GM03348 (cell line): ENCODE measurements at places on chromosomes 1 and 21.

DNA sequence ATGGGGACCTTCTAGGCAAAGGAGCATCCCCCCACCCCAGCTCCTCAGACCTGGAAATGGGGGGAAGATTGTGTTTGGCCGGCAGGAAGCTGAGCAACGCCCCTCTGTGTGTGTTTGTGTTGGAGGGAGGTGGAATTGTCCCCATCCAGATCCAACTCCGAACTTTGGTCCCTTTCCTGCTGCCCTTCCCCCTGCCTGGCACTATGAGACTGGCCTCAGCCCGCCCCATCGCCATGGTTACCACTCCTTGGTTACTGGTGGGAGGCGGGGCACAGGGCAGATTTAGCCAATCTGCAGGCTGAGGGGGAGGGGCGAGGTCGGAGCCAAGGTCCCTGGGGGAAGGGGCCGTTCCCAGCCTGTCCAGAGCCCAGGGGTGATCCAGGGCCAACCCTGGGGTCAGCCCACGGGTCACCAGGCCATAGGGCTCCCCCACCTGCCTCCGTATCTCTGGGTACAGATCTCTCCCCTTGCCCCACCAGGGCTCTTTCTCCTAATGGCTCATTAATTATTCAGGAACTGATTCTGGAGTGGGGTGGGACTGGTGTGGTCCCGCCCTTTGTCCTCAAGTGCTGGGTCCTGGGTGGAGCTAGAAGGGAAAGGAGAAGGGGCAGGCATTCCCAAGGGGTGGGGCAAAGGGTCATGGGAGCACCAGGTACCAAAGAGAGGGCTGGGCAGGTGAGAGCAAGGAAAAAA is 15.2 kb downstream of the PTPRF start:
- no peak for DNase-seq

- DNase-seq: no peak
These were observed 386.6 kb upstream of the POU3F1 start for GRCh38 chr1:38433084-38433722.

GRCh38 chr1:108551137-108551862 is 8.6 kb upstream of the EEIG2 start:
- DNase-seq: no peak

DNA sequence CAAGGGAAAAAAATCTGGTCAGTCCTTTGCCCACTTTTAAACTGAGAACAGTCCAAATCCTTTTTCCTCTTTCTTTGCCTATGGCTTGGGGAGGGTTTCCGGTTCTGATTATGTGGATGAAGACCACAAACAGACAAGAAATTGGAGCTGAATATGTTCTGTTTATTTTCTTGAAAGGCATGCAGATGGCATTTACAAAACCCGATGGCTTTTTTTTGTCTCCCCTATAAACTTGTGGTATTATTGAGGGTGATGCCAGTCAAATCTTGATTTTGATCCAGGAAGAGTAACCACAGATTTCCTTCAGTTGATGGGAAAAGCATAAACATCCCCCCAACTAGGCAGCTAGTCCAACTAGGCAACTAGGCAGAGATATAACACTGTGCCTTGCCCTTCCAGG is 38.9 kb downstream of the PLPP3 start:
- DNase-seq: peak; percentile 10

- no peak for DNase-seq
These were observed 2.8 kb upstream of the STMN1 start for GRCh38 chr1:25909040-25909439.

- no peak for DNase-seq
These were observed 5.1 kb downstream of the KRTAP22-1 start for GRCh38 chr21:30605968-30606367.
